Esophagus mucosa (tissue), 1 donor: ENCODE measurements at places on chromosomes 1 and 21. TPM values are rescaled to one million over a fixed set of nuclear protein-coding genes. Genes with fewer than 3 reads are reported as not detected.

The SYNC gene
- total RNA-seq = 5.0 TPM

The HES3 gene
- total RNA-seq = not detected

The C1orf141 gene
- total RNA-seq = not detected

DNA sequence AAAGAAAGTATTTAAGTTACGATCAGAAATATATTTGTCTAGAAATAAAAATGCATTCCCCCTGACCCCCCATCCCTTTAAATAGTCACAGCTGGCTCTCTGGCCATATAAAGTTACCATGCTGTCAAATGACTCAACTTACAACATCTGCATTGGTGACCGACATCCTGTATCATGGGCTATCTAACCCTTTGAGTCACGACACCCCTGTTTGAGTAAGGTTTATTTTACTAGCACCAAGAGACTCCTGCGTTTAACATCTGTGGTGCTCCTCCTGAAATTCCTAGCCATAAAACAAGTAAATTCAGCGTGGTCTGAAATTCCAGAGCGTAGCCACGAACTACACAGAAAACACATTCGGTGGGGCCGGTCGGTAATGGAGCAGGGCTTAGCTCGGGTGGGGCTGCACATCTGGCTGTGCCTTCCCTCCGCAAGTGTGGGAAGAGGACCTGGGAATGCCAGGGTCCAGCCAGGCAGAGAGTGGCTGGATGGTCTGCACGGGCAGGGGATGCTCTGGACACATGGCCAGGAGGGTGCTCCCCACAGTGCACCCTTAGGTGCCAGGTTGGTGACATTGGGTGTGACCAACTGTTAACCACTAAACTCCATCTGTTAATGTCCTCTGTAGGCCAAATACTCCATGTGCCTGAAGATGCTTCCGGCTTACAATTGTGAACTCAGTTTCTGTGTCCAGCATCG, 53.0 kb upstream of the CLDN14 start:
- ATAC-seq = no peak

- no peak for ATAC-seq
These were observed 26.9 kb upstream of the KCNE2 start for GRCh38 chr21:34336756-34337391.
